ENCODE measurements at places on chromosomes 2 and 18.

DNA sequence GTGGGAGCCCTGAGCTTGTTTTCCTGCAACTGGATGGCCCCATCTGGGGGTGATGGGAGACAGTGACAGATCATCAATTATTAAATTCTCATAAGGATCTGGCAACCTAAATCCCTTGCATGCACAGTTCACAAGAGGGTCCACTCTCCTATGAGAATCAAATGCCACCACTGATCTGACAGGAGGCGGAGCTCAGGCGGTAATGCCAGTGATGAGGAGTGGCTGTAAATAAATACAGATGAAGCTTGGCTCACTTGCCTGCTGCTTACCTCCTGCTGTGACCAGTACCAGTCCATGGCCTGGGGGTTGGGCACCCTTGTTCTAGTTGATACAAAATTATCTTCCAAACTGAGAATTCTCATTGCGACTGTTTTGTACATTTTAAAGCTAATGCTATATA is 258.6 kb downstream of the CTNNA2 start:
- DNase-seq: no peak

- DNase-seq: no peak
Observed at GRCh38 chr2:31238126-31238905, 4.4 kb downstream of the EHD3 start.

- DNase-seq: no peak
Observed at GRCh38 chr2:160507464-160507863, 13.9 kb upstream of the RBMS1 start.

- DNase-seq: no peak
Observed at GRCh38 chr2:126882181-126882580, 16.5 kb upstream of the TEX51 start.

GRCh38 chr18:77000527-77000926 is 132.1 kb downstream of the MBP start:
- no peak for DNase-seq

DNA sequence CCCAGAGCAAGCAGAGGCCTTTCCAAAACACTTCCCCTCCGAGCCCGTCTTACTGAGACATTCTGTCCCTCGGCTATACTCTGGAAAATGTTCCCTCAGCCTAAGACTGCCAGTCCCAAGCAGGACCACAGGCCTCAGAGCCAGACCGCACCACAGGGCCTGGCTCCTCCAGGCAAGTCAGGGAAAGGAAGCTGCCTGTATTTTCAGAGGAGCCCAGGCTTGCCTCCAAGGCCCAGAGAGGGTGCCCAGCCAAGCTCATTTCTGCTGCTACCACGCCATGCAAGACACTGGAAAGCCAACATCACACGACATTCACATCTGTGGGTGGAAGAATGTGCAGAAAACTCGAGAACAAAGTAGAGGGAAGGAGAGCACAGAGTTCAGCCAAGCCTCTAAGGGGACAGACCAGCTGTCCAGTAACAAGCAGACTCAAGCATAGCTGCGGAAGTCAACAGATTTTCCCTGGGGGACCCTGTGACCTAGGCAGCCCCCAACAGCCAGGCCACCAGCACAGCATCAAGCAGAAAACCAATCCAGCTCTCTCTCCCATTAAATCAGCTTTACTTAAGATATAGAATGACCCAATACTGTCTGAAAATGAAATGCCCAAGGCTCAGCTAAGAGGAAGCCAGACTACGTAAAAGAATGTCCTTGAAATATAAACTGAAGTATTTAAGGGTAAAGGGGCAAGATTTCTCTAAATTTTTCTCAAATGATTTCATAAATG is 123.9 kb downstream of the ZFP36L2 start:
- DNase-seq: no peak

- peak; percentile 9 for DNase-seq
Observed at GRCh38 chr2:155250800-155251199, 552.3 kb downstream of the KCNJ3 start.

GRCh38 chr2:176854878-176855277 is 357.7 kb upstream of the HNRNPA3 start:
- DNase-seq: no peak

- DNase-seq: peak; percentile 52
Observed at GRCh38 chr18:24016643-24017042, 2.1 kb downstream of the TTC39C start.

GRCh38 chr2:102449370-102449974 is 23.6 kb upstream of the SLC9A4 start:
- peak; percentile 23 for DNase-seq

GRCh38 chr18:58862851-58863538 is 1.7 kb upstream of the ZNF532 start:
- no peak for DNase-seq
